ENCODE measurements at places on chromosomes 1 and 21.

DNA sequence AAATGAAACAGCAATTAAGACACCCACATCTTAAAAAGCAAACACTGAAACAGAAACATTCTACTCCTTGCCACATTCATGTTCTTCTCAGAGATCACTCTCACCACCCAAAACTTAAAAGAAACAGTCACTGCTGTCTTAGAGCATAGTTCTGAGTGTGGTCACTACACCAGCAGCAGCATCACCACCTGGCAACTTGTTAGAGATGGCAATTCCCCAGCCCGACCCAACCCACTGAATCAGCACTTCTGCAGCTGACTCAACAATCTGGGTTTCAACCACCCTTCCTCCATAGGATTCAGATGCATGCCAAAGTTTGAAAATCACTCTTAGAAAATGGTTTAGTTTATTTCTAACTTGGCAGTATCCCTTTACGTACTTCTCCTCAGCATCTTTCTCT, 126.1 kb downstream of the CDC42BPA start:
- no peak for DNase-seq

DNA sequence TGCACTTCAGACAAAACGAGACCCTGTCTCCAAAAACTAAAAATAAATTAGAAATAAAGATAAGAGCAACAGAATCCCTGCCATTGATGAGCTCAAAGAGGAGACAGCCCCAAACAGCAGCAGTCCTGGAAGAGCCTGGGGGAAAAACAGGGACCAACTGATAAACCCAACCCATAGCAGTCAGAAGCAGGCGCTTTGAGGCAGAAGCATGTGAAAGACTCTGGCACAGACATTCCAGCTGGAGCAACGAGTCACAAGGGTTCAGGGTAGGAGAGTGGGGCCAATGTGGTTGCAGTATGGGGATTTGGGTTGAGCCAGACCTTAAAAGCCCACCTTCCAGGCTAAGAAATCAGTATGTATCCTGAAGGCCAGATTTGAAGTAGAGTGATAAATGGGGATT, 78.5 kb downstream of the MPZL1 start:
- no peak for DNase-seq

- no peak for DNase-seq
Observed at GRCh38 chr1:6922096-6922931, 137.1 kb downstream of the CAMTA1 start.

- no peak for DNase-seq
Observed at GRCh38 chr1:234489007-234489697, 10.2 kb upstream of the TARBP1 start.

DNA sequence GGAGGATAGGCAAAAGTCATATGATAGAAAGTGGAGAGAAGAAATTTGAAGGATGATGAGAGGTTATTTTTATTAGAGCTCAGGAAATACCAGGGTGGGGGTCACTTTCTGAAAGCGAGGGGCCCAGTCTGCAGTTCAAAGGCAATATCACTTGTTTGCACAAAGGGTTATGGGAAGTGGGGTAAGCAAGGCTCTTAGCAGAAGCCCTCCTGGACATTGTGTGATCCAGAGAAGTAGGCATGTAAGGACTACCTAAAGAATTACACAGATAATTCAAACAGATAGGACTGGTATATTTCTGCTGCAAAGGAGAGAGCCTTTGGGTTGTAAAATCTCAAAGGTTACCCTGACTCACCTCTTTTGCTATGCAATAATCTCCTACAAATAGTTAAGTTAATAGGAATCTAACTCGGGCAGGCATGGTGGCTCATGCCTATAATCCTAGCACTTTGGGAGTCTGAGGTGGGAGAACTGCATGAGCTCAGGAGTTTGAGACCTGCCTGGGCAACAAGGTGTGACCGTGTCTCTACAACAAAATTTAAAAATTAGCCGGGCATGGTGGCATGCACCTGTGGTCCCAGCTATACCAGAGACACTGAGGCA, 25.2 kb upstream of the PRRC2C start:
- DNase-seq: no peak

DNA sequence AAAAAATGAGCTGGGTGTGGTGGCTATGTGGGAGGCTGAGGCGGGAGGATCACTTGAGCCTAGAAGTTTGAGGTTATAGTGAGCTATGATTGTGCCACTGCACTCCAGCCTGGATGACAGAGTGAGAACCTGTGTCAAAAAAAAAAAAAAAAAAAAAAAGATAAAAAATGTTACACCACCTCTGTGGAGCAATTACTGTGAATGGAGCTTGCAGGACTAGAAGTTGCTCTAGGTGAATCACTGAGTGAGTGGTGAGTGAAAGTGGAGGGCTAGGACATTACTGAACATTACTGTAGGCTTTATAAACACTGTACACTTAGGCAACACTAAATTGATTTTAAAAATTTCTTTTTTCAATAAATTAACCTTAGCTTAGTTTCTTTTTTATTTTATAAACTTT, 21.9 kb downstream of the TLCD4 start:
- DNase-seq: no peak

- DNase-seq: no peak
Observed at GRCh38 chr1:176222196-176222595, 15.1 kb upstream of the COP1 start.

DNA sequence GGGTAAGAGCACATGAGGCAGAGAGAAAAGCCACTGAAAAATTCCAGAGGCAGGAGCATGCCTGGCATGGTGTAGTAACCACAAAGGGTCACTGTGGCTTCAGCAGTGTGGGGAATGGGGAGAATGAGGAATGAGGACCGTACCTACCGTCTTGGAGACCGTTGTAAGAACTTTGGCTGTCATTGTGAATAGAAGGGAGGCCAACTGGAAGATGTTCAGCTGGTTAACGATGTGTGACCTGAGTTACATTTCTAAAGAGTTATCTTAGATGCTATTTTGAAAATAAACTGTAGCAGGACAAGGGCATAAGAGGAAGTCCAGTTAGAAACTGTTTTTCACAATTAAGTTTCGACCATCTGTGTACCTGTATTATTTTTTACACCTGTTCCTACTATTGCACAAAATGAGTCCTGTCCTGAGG, 365.5 kb upstream of the SGIP1 start:
- DNase-seq: no peak

- no peak for DNase-seq
Observed at GRCh38 chr1:155113450-155113980, 14.2 kb upstream of the EFNA1 start.

- DNase-seq: no peak
Observed at GRCh38 chr21:25307489-25307888, 299.8 kb downstream of the MRPL39 start.

DNA sequence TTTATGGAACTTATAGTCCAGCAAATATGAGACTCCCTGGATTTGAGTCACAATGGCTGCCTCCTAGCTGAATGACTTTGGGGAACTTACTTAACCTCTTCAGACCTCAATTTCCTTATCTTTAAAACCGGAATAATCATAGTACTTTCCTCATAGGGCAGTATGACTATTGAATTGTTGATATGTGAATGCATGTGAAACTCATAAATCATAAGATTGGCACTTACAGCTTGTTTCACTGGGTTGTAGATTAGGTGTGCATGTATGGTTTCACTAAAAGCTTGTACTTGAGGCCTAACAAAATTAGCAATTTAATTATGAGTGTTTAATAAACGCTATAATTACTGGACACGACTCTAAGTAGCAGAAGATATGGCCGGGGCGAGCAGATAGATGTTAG, 72.5 kb downstream of the ST6GALNAC5 start:
- DNase-seq: no peak

GRCh38 chr1:115811140-115811828, 29.6 kb downstream of the NHLH2 start:
- DNase-seq: no peak

- DNase-seq: no peak
Observed at GRCh38 chr1:221823561-221823960, 81.7 kb upstream of the DUSP10 start.

DNA sequence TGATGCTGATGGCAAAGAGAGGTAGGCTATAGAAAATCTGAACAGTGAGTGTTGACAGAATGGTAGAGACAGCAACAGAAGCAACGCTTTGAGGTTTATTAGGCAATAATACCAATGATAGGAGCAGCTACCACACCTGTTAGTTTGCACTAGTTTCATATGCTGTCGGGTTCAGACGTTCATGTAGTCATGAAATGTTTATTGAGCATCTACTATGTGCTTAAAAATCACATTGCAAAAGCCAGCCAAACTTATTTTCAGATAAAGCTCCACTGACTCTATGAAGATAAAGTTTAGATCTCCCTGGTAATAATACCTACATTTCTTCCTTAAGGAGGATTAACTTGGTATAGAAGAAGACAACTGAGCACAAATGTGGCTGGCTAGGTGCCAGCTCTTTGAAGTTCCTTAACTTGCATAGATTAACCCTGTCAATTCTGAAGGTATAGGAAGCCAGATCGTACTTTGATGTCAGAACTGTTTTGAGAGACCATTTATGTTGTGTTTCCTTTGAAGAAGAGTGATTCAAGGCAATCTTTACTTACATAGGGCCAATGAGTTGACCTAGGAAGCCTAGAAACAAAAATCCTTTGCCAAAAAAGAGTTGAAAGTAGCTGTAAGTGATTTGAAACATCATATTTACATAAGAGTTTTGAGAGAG, 71.5 kb downstream of the DISP1 start:
- DNase-seq: no peak

- no peak for DNase-seq
Observed at GRCh38 chr1:76292418-76293184, 218.1 kb downstream of the ST6GALNAC3 start.

DNA sequence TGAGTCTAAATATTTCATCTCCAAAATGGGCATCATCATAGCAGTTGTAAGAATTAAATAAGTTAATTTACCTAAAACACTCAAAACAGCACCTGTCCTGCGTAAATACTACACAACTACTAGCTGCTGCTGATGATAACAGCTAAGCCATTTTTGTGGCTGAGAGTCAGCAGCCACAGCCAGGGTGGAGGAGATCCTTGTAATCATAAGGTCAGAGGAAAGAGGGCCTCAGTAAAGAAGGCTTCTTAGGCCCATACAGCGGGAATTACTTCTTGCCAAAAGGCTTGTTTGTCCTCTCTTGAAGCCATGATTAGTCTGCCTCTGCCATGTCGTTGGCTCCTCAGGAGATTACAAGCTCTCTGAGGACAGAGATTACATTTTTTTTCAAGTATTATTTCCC, 245.0 kb downstream of the FGGY start:
- DNase-seq: no peak

GRCh38 chr21:45297869-45298268, 10.2 kb upstream of the POFUT2 start:
- no peak for DNase-seq

DNA sequence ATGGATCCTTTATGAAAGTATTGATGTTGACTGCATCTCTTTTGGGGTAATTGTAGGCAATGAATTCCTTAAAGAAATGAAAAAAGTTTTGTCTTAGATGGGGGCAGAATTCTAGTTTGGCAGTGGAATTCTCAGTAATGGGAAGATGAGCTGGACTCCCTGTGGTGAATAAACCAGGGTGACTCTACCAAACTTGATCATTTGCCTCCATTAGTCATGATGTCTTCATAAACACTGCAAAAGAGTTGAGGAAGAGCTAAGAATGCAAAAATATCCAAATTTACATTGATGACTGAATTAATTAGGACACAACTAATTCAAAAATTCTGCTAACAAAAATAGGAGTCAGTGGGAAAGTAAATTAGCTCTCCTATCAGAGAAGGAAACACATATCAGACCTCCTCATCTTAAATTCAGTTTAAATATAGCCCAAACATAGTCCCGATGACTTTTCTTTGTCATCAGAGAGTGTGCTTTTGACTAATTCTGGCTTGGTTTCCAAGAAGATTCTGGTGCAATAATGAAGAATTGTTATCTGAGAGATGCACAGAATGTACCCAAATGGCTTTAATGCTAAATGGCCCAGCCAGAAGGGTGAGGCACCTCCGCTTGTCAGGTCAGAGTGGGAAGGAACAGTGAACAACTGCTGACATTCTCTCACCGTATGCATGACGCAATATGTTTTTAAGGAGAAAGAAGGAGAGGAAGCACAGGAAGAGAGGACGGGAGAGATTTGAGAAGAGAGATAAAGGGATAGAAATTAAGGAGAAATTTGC, 525.1 kb downstream of the LMO4 start:
- DNase-seq: no peak

DNA sequence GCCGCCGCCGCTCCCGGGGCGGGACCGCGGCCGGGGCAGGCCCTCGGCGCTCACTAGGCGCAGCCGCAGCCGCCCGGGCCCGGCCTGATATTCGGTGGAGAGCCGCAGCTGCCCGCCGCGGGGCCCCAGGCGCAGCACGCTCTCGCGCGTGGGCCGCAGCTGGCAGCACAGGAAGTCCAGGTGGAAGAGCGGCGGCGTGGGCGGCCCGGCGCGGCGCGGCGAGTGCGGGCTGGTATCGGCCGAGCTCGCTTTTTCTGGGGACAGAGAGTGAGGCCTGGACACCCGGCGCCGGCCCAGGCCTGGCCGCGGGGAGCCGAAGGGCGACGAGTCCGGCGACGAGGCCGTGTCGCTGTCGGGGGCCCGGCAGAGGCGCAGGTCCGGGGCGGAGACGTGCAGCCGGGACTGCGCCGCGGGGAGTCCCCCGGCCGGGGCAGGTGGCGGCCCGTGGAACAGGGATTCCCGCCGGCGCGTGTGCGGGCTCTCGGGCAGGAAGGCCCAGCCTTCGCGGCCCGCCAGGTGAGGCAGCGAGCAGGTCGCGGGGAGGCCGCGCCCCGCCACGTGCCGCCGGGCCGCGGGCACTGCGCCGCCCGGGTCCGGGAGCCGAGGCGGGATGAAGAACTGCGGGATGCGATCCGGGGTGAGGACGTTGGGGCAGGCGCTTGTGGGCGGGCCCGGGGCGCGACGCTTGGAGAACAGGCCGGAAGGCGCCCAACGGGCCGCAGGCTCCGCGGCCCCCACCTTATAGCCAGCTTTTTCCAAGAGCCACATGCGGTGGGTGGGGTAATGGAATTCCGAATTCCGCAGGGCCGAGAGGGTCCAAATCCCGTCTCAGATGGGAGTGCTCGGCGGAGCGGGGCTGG, 1.2 kb downstream of the C2CD4D start:
- DNase-seq: peak; percentile 43

GRCh38 chr1:184113251-184113650, 61.7 kb downstream of the TSEN15 start:
- DNase-seq: no peak

DNA sequence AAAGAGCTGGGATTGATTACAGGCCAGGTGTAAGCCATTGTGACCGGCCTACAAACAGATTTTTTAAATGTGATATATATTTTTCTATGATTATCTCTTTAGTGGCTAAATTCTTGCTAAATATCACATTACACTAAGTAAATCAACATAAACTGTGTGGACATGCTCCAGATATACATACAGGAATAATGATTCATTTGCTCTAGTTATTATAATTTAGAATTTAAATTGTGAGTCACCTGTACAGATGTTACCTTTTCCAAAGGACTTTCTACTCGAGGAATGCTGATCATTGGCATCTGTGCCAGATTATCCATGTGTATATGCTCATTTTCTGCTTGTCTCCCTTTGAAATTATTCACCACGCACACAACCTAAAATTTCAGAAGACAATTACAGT, 90.1 kb downstream of the PLPPR5 start:
- no peak for DNase-seq

All from activated T-helper 9 cell treated with anti-CD3 and anti-CD28 coated beads, Interleukin-2, amount 50 U/mL, for 16 hours (primary cell).